Stimulated activated CD4-positive, alpha-beta T cell treated with anti-CD3 and anti-CD28 coated beads, Interleukin-15, amount 100 ng/mL, for 1 hour (primary cell): ENCODE measurements at places on chromosomes 3 and 15.

- DNase-seq, result no peak
Observed at GRCh38 chr3:128483657-128484403, 9.2 kb downstream of the GATA2 start.

DNA sequence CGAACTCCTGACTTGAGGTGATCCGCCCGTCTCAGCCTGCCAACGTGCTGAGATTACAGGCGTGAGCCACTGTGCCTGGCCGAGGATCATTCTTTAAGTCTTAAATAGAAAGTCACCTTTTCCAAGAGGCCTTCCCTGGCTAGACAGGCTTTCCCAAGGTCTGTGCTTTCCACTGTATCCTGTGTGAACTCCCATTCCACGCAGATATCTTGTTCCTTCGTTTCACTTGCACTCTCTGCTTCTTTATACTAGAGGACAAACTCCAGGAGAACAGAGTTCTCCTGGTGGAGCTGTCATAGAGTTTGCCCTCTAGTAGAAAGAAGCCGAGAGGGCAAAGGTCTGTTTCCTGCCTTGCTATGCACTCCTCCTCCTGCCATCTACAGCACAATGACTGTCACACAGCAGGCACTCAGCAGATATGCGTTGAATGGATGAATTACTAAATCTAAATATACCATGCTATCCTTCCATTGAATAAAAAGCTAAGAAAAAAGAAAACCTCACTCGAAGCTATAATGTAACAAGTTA, 211.2 kb downstream of the FOXP1 start:
- no peak for DNase-seq

GRCh38 chr15:92958105-92958504, 58.0 kb downstream of the CHD2 start:
- DNase-seq, result no peak

DNA sequence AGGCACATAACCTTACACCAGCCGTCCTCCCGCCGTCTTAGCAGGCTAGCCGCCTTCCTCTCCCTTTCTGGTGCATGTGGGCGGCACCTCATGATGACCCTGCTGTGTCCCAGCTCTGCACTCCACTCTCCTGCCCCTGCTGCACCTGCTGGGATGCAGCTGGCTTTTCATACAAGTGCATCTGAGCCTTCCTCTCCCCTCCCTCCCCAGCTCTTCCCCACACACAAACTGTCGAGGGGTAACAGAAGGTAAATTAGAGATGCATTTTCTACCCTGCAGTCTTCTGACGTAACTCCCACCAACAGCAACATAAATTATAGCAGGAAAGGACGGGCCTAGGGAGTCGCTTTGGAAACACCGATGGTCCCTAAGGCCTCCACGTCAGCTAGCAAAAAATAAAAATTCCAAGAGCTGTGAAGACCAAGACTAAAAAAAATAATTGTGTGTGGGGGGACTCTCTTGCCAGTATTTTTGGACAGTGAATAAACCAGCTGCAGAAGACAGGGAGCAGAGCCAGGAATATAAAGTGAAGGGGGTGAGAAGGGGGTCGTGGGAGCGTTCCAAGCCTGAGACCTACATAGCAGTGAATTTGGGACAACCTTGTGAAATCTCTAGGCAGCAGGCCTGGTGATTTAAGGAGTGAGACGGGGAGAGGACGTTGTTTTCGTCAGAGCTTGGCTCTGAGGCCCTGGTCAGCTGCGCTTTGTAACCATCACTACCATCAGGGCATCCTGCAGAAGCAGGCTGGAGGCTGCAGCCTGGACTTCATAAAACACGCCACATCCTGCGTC, 216.2 kb downstream of the ADAMTS17 start:
- DNase-seq, result no peak

- DNase-seq, result no peak
Observed at GRCh38 chr15:39252134-39252470, 328.8 kb upstream of the THBS1 start.
